ENCODE measurements at places on chromosomes 3 and 15.

DNA sequence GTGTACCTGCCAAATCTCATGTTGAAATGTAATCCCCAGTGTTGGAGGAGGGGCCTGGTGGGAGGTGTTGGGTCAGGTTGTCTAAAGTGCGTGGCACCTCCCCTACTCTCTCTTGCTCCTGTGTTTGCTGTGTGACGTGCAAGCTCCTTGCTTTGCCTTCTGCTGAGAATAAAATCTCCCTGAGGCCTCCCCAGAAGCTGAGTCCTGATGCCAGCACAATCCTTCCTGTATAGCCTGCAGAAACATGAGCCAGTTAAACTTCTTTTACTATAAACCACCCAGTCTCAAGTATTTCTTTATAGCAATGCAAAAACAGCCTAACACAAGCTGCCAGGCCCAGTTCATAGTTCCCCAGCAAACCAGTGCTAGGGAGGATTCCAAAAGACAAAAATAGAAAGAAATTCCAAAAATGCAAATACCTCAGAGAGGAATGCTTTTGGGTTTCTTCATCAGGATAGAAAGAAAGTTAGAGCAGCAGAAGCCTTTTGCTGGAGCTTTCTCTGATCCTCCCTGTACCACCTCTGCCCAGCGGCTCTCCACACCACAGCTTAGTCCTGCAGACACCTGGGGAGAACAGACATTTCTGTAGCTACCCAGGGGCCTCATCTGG, 25.9 kb upstream of the CDV3 start:
- no peak for DNase-seq

- DNase-seq: no peak
Observed at GRCh38 chr3:4508048-4508981, 15.2 kb downstream of the ITPR1 start.

DNA sequence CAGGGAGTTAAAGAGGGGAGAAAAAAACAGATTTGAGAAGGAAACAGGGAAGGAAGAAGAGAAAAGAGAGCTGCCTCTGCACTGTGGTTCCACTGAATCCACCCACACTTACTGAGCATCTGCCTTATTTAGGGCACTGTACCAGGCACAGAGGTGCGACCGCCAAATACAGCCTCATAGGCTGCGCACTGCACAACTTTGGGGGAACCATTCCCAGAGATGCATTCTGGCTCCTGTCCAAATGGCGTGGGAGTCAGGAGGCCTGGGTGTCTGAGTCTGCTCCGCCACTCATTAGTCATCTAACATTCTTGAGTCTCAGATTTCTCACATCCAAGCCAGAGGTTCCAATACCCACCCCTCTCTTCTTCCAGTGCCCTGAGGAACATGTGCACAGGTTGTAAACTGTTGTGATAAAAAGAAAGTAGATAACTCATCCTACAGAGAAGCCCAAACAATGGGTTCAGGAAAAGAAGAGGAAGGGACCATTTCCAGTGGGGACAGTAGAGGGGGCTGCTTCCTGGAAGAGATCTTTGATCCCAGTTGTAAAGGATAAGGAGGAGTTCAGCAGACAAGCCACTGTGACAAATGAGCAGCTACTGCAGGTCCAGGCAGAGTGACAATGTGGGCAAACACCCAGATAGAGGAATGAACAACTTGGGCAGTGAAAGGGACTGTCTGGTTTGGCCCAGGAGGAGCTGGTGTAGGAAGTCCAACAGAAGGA, 254.6 kb downstream of the UACA start:
- DNase-seq: no peak

DNA sequence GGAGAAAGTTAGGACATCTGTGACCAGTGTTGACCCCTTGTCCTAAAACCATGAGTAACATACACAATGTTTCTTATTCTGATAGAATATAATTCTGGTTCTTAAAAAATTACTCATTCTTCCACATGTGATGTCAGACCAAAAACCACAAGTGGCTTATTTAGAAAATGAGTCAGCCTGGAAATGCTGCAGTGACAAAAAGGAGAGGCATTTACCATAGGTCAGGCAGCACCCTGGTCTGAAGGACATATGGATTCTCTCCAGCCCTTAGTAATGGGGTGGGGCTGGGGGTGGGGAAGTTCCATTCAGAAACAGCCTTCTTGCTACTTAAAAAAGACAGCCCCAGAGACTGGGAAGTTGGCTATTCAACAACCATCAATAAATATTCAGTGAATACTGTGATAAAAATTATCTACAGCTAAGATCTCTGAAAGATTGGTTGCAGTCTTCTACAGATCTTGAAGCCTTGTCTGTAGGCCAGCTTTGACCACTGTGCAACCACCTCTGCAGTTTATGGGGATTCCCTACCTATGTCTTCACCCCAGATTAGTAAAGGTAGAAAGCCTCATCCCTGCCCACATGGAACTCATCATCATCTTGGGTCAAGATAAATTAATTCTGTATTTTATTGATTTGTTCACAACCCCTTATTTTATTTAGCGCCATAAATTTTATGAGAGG, 34.9 kb upstream of the TIMP4 start:
- no peak for DNase-seq

DNA sequence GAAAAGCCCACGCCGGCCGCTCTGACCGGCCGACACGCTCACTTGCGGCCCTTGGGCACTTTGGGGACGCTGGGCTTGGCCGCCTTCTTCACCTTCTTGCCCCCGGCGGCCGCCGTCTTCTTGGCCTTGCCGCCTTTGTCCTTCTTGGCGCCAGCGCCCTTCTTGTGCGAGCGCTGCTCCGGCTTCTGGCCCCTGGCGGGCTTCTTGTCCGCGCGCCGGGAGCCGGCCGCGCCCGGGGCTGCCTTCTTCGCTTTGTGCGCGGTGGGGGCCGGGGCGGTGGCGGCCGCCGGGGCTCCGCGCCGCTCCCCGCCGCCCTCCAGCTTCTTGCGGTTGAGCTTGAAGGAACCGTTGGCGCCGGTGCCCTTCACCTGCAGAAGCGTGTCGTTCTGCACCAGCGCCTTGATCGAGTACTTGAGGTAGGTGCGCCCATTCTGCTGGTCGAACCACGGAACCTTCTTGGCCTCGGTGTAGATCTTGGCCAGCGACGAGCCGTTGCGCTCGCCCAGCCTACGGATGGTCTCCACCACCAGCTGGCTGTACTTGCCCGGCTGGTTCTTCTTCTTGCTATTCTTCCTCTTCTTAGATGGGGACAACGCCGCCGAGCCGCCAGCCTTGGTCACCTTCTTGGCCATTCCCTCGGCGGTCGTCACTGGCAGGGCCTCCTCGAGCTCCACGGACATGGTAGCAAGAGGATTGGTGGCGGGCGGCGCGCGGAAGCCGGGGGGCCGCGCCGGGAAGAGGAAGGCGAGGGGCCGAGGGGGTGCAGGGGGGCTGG, 36.7 kb downstream of the HMCES start:
- no peak for DNase-seq

DNA sequence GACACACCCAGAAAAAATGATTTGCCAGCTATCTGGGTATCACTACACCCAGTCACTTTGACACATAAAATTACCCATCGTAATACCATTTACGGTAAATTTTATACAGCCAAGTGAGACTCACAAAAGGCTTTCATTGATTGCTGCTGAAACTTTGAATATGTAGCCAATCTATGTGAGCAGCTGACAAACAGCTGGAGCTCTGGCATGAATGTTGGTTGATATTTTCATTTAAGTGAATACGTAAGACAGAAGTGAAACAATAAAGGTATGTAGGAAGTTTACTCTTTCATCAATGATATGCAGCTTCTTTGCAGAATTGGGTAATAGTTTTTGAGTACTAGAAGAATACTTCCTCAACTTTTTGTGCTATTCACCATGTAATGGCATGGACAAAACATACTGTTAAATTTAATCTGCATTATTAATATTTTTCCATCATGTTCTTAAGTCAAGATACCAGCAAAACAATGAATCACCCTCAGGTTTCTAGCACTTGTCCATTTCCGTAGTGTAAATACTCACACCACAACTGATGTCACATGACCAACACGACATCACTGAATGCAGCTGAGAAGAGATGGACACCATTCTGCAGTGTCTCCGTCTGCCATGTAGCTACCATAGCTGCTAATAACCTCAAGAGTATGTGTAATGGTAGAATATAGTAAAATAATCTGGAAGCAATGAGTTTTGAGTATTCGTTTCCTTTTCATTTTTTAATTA, 205.9 kb upstream of the HES1 start:
- DNase-seq: no peak

DNA sequence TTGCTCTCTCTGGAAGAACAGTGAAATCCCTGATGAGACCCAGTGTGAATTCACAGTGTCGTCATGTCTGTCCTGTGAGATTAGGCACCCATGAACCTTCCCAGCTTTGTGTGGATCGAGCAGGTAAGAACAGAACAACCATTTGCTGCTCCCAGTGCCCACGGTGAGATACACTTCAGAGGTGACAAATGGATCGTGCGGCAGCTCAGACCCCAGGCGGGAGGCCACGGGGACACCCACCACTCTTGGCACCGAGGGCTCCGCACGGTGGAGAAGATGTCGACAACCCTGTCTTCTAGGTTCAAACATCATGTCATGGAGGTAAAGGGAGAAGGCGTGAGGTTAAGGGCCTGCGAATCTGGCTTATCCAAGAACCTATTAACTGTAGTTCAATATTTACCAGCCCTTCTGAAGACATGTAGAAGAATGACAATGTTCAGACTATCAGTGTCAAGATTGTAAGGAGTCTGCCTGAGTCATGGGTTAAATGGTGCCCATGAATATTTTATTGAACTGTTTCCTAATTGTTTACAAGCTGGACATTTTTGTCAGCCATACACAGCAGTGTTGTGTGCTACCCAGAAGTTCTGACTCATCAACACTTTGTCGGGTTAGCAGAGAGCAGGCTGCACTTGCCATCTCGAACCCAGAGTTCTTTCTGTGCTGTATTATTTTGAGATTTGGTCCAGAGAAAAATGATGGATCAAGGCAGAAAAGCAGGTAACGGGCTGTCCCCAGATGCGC, 15.5 kb upstream of the PCSK6 start:
- no peak for DNase-seq

DNA sequence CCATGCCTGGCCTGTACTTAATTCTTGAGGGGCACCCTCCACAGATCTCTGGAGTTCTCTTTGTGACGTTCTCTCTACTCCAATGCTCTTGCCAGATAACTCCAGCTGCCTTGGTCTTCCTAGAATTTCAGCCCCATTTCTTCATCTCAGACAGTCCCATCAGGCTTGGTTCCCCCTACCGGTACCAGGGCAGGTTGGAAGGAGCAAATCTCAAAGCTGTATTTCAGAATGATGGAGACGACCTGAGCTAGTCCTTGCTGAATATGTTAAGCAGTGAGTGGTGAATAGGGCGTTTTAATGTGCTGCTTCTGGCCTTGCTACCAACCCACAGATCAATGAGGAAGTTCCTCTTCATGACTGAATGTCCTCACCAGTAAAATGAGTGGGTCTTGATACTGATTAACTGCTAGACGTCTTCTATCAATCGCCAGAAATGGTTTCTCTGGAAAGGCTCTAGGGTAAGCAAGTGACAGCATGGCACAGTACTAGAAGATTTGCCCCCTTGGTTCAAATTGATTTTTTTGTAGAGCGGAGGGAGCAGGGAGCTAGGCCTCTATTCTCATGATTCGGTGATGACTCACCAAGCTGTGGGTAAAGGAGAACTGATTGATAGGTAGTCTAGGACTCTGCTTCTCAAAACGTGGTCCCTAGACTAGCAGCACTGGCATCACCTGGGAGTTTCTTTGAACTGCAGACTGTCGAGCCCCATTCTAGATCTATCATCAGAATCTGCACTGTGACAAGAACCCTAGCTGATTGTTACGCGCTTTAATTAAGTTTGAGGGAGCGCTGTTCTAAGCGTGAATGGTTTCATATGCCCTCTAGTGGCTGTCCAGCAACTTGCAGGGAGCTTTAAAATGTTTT, 67.8 kb downstream of the UBP1 start:
- no peak for DNase-seq

Data from stimulated activated CD4-positive, alpha-beta T cell treated with anti-CD3 and anti-CD28 coated beads, Interleukin-12 subunit alpha, Interleukin-12 subunit beta, amount 100 ng/mL, for 48 hours (primary cell).